ENCODE measurements at places on chromosomes 16 and 17. TPM values are rescaled to one million over a fixed set of nuclear protein-coding genes. Genes with fewer than 3 reads are reported as not detected.

KRT32 gene
- total RNA-seq, result not detected

SPIRE2 gene
- 25.2 TPM for total RNA-seq

SNX20 gene
- 0.23 TPM for total RNA-seq

TBC1D28 gene
- not detected for total RNA-seq

HSF5 gene
- total RNA-seq, result not detected

EFCAB5 gene
- total RNA-seq, result 0.51 TPM

SEBOX gene
- total RNA-seq, result not detected

SLC52A1 gene
- not detected for total RNA-seq

YWHAE gene
- total RNA-seq, result 190 TPM

AANAT gene
- total RNA-seq, result not detected

POLR2C gene
- total RNA-seq, result 174 TPM

DNA sequence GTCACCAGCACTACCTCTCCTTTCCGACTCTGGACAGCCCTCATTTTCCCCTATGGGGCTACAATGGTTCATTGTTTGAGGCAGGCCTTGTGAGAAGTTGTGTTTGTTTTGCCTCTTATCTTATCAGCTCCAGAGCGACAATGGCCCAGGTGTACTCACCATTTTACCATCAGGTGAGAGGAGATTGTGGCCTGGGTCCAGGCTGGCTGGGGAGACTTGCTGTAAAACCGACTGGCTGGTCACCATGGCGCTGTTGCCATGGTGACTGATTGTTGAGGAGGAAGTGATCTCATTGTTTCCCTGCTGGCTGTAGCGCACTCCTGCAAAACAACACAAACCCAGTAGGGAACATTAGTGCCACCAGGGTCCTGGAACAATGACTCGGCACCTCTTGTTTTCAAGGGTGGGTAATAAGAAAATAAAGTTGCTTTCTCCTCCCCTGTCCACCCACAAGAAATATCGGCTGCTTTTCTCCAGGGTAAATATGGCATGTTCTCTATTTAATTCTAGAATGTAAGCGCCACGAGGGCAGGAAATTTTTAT lies 34.4 kb downstream of the HNF1B start:
- DNase-seq, result peak; percentile 100

DNA sequence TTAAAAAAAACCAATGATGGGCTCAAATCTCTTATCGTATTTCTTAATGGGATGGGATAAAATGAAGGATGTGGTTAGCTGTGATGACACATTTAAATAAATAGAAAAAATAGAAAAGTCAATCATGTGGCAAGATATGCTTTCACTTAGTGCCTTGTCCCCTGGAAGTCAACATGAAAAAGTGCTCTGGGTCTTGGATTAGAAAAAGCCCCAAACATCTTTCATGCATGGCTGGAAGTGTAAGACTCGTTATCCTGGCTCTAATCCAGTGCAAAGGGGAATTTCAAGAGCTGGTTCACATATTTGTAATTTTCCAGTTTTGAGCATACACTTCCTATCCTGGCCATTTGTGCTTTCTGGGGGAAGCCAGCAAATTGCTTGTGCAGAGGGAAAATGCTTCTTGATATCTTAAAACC lies 160.9 kb downstream of the MAP2K6 start:
- no peak for DNase-seq

- no peak for DNase-seq
Observed at GRCh38 chr16:52113533-52114183, 433.3 kb downstream of the TOX3 start.

- peak; percentile 32 for DNase-seq
Observed at GRCh38 chr16:71666928-71667707, 41.1 kb downstream of the MARVELD3 start.

DNA sequence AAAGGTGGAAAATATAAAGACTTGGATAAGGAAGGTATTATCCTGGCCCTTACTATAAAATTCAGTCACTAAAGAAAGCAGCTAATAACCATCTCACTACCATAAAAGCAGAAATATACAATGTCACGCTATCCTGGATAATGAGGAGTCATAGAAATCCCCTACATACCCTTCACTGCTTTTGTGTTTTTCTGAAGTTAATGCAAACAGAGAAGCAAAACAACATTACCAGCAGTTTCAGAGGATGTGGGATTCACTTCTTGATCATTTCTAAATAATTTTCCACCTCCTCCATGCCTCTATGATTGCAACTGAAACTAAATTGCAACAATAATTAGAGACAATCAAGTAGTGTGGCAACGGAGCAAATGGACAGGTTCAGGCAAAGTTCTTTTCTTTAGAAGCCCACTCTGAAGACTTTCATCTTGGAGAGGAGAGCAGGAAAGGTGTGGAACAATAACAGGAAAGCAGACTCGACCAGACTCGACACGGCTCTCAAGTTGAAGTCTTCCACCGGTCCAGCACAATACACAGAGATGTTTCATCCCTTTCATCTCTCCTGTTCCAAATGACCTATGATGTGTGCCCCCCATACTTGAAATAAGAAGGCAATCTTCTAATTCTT lies 10.2 kb downstream of the CYTH1 start:
- no peak for DNase-seq

- no peak for DNase-seq
Observed at GRCh38 chr17:12431188-12431587, 234.5 kb upstream of the MYOCD start.

DNA sequence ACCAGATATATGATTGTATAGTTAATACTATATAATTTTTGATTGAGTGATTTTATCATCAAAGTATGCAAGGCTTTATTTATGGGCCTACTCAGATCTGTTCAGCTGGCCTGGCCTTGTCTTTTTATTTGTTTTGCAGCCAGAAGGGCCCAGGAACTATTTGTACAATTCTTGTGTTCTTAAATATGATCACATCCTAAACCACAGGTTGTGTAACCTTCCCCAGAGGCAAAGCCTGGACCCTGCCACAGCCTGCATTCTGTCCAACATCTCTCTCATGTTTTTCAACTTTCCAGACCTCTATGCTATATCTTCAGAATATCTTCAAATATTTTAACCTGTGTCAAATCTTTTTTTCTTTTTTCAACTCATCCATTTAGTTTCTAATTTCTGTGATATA lies 410.4 kb upstream of the MON1B start:
- no peak for DNase-seq

- DNase-seq, result no peak
Observed at GRCh38 chr17:77723071-77723908, 235.2 kb upstream of the TNRC6C start.

DNA sequence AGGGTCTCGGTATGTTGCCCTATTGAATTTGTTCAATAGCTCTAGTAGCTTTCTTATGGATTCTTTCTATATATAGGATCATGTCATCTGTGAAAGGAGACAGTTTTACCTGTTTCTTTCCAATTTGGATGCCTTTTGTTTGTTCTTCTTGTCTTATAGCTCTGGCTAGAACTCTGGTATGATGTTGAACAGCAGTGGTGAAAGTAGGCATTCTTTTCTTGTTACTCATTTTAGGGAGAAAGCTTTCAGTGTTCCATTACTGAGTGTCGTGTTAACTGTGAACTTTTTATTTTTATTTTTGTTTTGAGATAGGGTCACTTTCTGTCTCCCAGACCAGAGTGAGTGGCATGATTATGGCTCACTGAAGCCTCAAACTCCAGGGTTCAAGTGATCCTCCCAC lies 21.2 kb downstream of the EFCAB5 start:
- no peak for DNase-seq

- DNase-seq, result peak; percentile 57
Observed at GRCh38 chr17:63431939-63432804, 13.9 kb downstream of the CYB561 start.

DNA sequence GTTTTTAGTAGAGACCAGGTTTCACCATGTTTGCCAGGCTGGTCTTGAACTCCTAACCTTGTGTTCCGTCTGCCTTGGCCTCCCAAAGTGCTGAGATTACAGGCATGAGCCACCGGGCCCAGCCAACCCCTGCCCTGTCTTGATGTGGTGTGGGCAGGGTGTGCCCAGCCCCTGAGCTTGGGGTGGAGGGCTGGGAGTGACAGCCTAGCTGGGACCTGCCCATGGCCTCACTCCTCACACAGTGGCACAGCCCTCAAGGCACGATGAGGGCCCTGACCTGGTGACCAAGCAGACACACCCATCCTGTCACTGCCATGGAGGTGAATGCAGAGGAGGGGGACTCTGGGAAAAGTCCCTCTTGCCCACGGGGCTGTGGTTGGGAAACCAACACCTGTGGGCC lies 3.0 kb downstream of the IL32 start:
- no peak for DNase-seq

DNA sequence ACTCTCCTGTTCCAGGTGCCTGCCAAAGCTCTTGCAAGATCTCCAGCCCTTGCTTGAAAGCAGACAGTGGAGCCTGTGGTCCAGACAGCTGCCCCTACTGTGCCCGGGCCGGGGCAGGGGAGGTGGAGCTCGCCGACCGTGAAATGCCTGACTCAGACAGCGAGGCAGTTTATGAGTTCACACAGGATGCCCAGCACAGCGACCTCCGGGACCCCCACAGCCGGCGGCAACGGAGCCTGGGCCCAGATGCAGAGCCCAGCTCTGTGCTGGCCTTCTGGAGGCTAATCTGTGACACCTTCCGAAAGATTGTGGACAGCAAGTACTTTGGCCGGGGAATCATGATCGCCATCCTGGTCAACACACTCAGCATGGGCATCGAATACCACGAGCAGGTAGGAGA lies 17.7 kb downstream of the CACNA1G start:
- no peak for DNase-seq

GRCh38 chr17:50461550-50462132 lies 7.0 kb downstream of the CHAD start:
- no peak for DNase-seq

DNA sequence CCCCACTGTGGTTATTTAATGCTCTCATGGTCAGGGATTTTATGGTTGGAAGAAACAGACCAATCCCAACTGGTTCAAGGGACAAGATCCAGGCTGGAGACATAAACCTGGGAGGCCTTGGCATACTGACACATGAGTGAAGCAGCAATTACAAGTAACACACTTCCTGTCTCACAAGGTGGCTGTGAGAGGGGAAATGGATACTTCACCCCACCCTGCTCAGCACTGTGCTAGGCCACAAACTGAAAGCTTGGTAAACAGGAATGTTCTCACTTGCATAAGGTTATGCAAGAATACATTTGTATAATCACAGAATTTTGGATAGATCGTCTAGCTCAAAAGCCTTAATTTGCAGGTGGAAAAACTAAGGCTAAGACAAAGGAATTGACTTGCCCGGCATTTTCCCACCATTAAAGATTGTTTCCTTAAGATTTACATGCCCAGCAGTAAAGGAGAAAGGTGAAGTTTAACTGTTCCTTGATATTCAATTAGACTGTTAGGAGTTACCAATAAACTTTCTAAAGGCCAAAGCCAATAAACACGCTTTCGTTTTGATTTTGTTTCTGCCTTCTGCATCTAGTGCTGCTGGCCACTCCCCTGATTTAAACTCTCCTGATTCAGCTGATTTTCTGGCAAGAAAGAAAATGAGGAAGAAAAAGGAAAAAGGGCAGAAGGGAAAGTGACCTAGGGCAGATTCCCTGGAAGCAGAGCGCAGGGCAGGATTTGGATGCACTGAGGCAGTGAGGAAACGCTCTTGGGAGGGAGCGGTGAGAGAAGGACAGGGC lies 215.6 kb upstream of the CDH5 start:
- DNase-seq, result no peak

- DNase-seq, result no peak
Observed at GRCh38 chr16:63059676-63060075, 1023.4 kb upstream of the CDH8 start.

GRCh38 chr17:13384626-13385025 lies 217.1 kb downstream of the HS3ST3A1 start:
- no peak for DNase-seq

- peak; percentile 76 for DNase-seq
Observed at GRCh38 chr17:57916925-57917858, 38.0 kb downstream of the CUEDC1 start.

- DNase-seq, result no peak
Observed at GRCh38 chr17:76529224-76530094, 8.1 kb downstream of the CYGB start.

DNA sequence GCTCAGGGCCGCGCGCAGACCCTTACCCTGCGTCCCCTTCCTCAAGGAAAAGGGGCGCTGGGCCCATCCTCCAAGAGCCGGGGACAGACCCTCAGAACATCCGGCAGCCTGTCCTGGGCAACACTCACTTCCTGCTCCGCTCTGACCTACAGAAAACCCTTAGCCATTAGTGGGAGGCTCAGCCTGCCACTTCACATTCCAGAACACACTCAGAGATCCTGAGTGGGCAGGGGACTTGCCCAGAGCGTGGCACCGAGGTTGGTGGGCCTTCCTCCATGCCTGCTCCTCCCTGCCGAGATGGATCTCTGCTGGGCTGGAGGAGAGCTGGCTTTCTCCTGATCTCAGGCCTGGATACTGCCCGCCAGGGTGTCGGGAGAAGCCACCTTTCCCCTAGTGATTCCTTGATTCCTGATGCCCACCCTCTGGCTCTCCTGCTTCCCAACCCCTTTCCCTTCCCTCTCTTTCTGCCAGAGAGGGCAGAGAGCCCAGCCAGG lies 1.5 kb downstream of the SCARF1 start:
- peak; percentile 25 for DNase-seq

- no peak for DNase-seq
Observed at GRCh38 chr17:80582165-80582564, 37.5 kb downstream of the RPTOR start.

DNA sequence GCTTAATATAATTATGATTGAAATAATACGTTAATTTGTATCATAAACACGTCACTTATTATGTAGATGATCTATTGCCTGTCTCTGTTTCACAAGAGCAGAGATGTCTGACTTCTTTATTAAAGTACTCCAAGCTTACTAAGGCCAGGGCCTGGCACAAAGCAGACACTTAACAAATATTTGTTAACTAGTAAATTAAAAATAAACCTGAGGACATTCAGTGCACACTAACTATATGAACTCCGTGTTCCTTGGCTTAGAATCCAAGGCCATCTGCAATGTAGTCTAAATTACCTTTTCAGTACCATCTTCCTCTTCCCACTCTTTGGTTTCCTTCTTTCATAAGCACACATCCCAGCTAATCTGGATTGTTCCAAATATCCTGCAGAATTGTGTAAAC lies 210.8 kb upstream of the SOX9 start:
- no peak for DNase-seq

DNA sequence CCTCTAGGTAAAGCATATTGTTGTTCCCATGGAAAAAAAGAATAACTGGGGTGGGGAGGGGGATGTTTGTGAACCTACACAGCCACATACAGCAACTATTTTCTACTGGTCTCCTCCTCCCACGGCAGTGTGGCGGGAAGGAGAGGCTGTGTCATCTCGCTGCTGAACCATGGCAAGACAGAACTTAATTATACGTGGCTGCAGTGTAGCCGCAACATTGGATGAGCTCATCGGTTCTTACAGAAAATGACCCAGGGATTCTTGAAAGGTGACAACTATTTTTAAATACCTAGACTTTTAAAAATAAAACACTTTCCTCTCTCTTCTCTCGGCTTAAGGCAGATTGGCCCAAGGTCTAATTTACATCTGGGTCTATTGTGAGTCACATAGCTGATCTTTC lies 19.8 kb upstream of the TEKT3 start:
- DNase-seq, result no peak

- peak; percentile 50 for DNase-seq
Observed at GRCh38 chr16:67268136-67268579, 11.2 kb upstream of the PLEKHG4 start.

- DNase-seq, result no peak
Observed at GRCh38 chr17:71192848-71193247, 928.0 kb upstream of the SOX9 start.
